Stimulated activated CD8-positive, alpha-beta memory T cell treated with anti-CD3 and anti-CD28 coated beads, Interleukin-15, amount 100 ng/mL, for 1 hour (primary cell): ENCODE measurements at places on chromosomes 13 and 19.

- DNase-seq: no peak
These were observed 10.4 kb downstream of the DEDD2 start for GRCh38 chr19:42206871-42207755.

GRCh38 chr13:21065686-21066085 lies 4.3 kb upstream of the LATS2 start:
- DNase-seq: no peak

DNA sequence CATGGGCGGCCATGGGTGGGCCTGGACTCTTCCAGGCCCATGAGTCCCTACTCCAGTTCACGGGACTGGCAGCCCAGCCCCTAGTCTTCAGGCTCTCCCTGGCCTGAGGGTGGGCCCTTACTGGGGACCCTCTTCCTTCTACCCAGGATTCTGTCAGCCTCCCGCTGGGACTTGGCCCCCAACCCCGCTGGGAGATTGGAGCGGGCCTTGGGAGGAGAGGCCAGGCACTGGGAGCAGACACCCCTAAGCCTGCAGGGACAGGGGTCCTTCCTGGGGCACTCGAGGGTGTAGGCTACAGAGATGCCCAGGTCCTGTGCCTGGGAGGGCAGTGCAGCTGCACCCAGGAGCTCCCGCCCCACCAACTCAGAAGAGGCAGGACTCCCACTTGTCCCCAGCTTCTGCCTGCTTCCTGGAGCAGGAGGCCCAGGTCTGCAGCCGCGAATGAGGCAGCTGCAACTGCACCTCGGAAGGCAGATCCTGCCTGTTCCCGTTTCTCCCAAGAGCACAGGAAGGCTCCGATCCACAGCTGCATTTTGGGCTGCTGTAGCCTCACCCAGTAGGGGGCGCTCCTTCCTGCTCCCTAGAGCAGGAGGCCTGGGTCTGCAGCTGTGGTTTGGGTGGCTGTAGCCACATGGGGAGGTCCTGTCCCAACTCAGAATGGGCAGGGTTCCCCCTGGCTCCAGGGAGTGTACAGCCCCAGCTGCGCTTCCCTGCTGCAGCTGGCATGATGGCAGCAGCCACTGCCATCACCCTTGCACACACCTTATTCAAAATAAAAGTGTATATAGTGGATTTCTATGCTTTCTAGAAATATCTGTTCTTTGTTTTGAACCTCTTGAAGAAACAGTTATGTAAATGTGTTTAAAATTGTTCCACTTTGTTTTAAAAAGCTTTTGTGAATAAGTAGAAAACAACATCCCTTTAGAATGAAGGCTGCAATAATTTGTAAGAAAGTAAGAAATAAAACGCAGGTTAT lies 46.8 kb downstream of the TEX26 start:
- peak; percentile 10 for DNase-seq

DNA sequence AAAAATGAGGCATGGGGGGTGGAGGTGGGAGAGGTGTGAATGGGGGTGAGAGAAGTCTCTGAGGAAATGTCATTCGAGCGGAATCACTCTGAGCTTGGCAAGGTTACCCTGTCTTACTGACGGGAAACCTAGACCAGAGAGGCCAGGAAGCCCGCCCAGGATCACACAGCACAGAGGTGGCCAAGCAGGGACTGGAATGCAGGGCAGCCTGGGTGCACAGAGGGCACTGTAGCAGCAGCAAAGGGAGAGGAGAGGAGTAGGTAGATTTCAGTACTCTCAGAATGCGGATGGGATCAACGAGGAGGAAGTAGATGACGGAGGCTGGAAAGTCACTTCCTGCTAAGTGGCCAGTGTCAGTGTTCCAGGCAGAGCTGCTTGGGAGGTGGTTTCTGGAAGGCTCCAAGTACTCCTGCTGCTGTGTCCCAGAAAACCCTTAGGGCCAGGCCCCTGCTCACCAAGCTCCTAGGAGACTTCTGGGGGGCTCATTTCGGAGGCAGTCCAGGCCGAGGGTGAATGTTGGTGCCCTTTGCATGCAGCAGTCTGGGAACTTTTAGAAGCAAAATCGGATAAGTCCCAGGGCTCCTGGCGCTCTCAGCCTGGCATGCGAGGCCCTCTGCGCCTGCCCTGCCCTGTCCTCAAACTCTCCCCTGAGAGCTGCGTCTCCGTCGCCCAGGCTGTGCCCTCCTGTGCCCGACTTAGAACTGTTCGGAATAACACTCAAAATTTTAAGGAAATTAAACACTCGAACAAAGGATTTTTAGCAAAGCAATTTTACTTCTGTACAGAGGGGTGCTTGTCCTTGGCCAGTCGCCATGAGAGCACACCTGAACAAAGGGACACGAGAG lies 33.5 kb downstream of the DNM2 start:
- no peak for DNase-seq

DNA sequence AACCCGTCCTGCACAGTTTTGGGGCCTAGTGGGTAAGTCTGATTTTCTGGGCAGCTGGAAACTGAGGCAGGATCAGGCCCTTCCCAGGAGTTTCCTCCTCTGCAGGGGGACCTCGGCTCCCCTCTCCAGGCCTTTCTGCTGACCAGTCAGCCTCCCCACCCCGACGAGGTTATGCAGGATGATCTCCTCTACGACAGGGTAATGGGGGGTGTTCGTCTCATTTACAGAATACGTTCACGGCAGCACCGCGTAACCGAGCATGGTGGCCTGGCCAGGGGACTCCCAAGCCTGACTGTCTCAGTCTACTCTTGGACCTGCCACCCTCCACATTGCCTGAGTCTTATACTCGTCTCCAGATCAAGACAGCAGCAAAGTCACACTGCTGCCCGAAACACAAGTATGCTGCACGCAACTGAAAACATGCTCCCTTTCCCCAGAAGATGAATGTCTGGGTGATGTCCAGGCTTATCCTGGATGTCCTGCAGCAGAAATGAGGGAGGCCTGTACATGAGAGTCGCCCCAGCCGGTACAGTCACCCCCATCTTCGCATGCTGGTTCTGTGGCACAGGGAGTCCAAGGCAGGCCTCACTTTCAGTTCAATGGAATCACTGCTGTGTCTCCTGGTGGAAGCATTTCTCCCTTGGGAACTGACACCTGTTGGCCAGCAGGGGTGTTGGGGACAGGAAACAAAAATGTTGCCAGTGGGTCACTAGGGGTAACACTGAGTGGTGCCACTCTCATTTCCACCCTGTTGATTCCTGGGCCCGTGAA lies 120.8 kb downstream of the SOX1 start:
- no peak for DNase-seq

DNA sequence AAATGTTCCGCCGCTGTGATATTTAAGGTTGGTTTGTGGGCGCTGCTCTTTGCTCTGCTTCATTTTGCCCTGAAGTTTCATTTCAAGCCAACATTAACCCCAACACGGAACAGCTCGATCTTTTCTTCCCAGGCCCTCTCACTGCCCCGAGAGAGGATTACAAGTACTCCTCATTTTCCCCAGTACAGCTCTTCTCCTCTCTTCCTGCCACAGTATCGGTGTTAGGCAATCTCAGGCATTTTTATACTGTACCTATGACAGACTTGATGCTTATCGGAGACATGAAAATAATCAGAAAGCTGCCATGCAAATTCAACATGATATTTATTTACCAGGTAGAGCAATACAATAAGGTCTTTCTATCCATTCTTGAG lies 1.3 kb upstream of the EDNRB start:
- no peak for DNase-seq

GRCh38 chr13:47408546-47409319 lies 511.9 kb upstream of the HTR2A start:
- DNase-seq: no peak

DNA sequence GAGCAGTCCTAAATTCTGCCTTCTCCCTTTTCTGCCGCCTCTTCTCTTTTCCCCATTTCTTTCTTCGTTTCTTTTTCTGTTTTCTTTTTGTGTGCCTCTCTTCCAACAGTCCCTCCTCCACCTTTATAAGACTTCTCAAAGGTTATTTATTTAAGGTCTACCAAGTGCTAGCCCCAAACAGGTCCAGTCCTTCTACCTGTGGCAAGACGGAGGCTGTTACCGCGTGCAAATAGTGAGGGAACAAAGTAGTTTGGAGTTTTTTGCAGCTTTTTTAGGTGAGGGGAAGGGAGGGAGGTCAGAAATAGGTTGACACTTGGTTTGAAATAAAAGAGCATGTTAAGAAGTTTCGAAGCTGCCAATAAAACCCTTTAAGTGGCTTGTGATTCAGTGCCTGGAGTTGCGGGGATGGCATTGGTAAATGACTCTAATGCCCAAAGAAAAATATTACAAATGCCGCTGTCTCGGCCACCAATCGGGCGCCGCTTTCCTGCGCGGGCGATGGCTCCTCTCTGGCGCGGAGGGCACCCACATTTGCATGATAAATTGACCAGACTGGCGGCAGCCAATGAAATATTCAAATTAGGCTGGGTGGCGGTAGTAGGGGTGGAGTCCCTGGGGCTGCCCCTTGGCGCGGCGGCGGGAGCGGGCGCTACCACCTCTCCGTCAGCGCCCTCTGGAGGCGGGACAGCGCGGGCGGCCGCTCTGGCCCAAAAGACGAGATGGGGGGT lies 7.5 kb upstream of the TSHZ3 start:
- DNase-seq: no peak
